ENCODE measurements at places on chromosomes 4 and X. TPM values are rescaled to one million over a fixed set of nuclear protein-coding genes. Genes with fewer than 3 reads are reported as not detected.

The CD38 gene
- total RNA-seq, result 24.3 TPM

The UGT2B11 gene
- not detected for total RNA-seq

The CCDC120 gene
- total RNA-seq, result 3.7 TPM

DNA sequence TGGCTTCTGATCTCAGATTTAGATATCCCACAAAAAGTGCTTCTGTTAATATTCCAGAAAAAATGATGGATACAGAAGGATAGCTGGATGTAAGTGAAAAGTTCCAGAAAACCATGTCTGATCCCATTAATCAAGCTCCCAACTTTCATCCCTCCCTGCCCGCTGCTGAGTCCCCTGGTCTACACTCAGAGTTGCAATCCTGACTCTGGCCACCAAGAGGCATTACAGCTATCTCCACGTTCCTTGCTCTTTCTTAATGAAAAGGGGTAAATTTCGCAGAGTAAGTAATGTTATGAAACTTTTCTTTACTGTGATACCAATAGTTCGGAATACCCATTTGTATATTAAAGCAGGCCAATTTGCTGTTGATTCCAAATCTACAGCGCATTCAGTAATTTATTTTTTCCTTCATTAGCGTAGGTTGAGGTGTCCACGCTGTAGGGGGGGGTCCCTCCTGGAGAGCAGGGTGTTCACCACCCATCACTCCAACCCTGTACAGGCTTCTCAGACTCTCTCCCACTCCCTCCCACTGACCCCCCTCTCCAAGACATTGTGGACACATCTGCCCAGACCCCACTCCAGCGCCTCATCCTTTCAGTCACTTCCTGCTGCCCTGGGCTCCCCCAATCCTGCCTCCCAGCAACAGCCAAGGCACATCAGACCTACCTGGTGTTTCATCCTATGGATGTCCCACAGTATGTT, 55.1 kb downstream of the RAB40A start:
- DNase-seq, result peak; percentile 40

GRCh38 chr4:94181815-94182214, 25.9 kb upstream of the SMARCAD1 start:
- DNase-seq, result no peak
